NCI-H187 treated with DMSO at 0.1 percent for 48 hours (cell line): ENCODE measurements at places on chromosomes 11 and 22.

DNA sequence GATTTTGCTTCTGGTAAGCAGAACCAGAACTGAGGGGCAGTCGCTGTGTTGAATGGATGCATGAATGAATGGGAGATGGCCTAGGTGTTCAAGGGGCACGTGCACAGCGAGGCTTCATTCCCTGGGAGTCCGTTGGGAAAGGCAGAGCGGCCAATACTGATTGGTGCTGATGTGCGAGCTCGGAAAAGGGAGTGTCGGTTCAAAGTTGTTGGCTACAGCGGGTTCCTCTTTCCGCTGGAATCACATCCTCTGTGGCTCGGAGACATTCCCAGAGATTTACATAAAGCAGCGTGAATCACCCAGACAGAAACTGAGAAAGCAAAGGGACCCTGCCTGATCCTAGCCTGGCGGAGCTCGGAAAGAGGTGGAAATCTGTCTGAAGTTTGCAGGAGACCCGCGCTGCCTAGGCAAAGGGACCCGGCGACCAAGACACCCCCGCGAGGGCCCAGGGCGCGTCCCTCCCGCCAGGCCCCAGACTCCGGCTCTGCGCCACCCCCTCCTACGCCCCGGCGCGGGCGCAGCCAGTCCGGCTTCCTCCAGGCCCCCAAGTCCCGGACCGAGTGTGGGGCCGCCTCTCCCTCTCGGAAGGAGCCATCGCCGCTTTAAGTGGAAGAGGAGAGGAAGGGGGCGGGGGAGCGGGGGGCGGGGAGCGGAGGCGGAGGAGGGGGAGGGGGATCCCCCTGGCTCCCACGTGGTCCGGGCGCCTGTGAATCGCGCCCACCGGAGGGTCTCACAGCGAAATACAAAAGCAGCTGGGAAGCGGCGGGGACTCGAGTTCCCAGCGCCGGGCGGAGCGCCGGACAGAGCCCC, at the start of gene FJX1:
TSS of gene FJX1 (plus strand) at position 774 of the 810 bp plus-strand sequence. CDS start 177 bp downstream, outside the sequence.
- no peak for DNase-seq

DNA sequence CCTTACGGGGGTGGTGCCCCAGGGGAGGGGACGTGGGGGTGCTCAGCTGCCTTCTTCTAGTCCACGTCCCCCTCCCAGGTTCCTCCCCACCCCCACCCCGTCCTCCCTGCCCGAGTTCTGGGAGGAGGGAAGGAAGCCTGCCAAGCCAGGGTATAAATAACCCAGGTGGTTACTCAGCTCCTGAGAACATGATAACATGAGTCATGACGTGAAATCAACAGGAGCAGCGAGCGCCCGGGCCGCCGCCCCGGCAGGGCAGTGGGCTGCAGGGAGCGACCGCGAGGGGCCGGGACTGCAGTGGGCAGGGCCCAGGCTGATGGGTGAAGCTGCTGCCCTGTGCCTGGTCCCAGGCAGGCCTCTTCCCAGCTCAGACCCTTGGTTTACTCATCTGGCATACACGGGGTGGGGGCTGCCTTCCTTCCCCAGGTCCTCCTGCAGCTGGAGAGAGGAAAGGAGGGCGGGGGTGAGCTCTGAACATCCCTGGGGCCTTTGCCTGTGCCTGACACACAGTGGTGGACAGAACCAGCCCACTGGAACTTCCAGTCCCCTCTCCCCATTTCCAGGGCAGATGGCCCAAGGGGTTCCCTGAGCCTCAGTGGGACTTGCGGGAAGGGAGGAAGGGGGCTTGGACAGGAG, 8.8 kb upstream of the PDGFB start:
- DNase-seq, result no peak

- DNase-seq, result no peak
Observed at GRCh38 chr22:32569956-32570355, 95.3 kb downstream of the FBXO7 start.

- no peak for DNase-seq
Observed at GRCh38 chr11:74679513-74679865, 51.7 kb downstream of the CHRDL2 start.

- no peak for DNase-seq
Observed at GRCh38 chr22:38249301-38249700, 23.5 kb downstream of the TMEM184B start.

DNA sequence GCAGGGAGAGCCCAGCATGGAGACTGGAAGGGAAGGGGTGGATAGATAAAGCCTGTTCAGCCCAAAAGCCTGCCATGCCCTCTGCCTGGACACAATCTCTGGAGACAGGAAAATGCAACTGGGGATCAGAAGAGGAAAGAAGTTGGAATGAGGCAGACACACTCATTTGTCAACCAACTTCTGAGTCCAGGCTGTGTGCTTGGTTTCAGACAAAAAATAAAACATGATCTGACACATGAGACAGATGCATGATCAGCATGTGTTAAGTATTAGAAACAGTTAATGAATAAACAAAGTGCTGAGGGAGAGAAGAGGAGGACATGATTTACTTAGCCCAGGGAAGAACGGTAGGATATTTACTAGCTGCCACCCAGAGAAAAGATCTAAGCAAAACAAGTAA, 839 bp downstream of the LRRN4CL start:
- DNase-seq, result no peak

DNA sequence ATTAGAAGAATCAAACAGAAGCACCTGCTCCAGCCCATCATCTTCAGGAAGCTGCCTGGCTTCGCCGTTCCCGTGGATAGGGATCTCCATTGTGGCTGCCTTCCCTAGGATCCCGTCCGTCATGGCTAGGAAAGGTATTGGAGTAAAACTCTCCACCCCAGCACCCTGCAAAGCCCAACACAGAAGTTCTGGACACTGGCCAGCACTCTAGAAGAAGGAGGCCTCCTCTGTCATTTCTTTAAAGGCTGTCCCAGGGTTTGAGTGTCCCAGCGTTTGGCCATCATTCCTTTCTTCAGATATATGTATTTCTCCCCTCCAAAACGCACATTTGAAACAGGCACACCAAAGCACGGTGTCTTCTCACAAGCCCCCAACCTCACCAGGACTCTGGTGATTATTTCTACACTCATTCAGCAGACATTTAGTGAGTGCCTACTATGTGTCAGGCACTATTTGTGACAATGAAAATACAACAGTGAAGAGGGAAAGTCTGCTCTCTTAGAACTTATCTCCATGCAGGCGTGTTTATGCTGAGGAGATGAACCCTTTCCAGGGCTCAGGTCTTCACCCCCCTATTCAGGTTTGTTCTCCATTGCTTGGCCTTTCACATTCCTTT, 724 bp downstream of the ARFIP2 start:
- DNase-seq, result no peak

DNA sequence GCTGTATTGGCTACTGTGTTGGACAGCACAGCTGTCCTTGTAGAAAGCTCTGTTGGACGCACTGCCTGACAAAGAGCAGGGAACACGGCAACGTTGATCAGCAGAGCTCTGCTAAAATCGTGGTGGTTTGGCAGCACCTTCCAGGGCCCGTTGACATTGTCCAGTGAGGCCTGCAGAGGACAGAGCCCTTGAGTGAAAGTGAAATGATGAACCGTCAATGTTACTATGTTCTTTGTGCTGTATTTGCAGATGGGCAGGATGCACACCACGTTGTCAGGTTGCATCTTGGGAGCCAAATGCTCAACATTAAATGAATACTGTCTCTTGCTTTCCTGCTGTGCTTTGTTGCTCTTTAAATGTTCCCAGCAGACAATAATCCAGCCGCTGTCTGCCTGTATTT, 69.7 kb downstream of the NELL1 start:
- DNase-seq, result no peak

DNA sequence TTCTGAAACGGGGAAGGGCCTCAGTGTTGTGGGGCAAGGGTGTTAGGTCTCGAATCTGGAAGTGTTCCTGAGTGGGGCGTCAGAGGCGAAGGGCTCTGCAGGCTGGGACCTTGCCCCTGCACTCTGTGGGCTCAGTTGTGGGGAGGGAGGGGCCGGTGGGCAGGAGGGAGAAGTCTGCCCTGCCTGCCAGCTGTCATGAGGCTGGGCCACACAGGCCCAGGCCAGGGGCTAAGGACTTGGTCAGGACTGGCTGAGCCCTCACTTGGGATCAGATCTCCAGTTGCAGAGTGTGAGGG, at the start of gene CRACR2B:
TSS of gene CRACR2B (plus strand) at position 23 of the 296 bp plus-strand sequence. CDS start 689 bp downstream, outside the sequence.
- no peak for DNase-seq

- no peak for DNase-seq
Observed at GRCh38 chr11:109864151-109864661, 229.0 kb upstream of the ZC3H12C start.

DNA sequence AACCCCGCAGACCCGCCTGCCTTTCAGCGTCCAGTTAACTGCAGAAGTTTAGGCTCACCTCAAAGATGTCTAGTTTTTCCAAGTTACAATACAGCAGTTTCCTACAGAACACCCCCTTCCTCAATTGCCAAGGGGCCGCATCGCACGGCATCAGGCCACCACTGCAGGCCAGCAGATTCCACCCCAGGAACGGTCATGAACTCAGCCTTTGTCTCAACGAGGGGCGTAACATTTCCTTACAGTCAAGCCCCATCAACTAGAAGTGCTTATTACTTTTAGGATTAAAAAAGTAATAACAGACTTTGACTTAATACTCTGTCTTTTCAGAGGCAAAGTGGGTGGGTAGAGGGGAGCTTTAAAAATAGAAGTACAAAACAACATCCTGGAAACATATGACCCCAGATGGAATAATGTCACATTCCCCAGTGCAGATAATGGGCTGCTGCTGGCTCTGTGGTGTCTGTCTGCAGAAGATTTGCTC, 36.3 kb downstream of the PPP2R1B start:
- DNase-seq, result no peak

- DNase-seq, result no peak
Observed at GRCh38 chr11:64743591-64744543, at the start of gene RASGRP2. TSS of gene RASGRP2 (minus strand) at chr11:64744142. CDS start at chr11:64742866, 1,276 bp downstream.

GRCh38 chr11:78711735-78712134, 137.1 kb upstream of the NARS2 start:
- DNase-seq, result no peak

GRCh38 chr11:134783234-134783633, 371.2 kb upstream of the B3GAT1 start:
- DNase-seq, result no peak

DNA sequence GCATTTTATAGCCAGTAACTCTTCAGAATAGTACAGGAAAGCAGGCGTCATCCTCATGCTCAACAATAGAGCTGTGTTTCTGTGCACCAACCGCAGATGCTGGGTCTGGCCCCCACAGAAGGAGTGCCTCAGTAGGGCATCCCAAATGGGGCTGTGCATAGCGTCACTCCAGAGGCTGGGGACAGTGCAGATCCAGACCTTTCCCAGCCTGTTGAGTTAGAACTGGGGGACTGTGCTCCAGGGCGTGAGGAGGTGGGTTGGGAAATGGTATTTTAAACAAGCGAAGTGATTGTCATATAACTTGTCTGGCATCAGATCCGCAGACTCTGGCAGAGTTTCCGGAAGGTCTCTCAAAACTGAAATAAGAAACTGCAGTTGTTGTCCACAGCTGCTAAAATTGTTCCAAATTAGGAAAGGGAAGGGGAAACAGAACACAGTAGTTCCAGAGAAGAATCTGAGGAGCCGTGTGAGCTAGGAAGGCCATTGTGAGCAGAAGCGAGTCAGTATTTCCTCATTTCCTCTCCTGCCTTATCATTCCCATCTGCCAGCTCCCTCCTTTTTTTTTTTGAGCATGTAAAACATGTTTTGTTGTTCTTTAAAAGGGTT, 52.2 kb downstream of the JAM3 start:
- no peak for DNase-seq

DNA sequence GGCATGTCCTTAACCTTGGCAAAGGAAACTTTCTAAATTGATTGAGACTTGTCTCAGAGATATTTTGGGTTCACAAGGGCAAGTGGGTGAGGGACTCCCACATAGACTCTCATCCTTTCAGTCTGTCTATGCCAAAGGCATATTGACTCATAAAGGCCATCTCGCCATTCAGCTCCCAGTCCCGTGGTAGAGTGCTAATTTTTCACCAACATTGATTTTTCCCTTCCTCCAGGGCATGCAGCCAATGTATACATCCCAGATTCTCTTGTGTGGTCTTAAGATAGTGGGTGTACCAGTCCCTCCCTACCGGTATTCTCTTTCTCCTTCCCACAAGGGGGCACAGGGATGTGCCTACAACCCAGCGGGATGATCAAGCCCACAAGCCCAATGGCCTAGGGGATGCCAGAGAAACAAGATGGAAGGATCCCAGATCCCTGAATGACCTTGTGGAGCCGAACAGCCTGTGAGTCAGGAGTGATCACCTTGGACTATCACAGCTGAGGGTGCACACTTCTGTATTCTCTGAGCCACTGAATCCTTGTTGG, 7.9 kb downstream of the C11orf96 start:
- DNase-seq, result no peak

- DNase-seq, result no peak
Observed at GRCh38 chr22:22565981-22566380, 6.9 kb upstream of the PRAME start.

GRCh38 chr11:11848891-11849746, 7.3 kb downstream of the USP47 start:
- no peak for DNase-seq

DNA sequence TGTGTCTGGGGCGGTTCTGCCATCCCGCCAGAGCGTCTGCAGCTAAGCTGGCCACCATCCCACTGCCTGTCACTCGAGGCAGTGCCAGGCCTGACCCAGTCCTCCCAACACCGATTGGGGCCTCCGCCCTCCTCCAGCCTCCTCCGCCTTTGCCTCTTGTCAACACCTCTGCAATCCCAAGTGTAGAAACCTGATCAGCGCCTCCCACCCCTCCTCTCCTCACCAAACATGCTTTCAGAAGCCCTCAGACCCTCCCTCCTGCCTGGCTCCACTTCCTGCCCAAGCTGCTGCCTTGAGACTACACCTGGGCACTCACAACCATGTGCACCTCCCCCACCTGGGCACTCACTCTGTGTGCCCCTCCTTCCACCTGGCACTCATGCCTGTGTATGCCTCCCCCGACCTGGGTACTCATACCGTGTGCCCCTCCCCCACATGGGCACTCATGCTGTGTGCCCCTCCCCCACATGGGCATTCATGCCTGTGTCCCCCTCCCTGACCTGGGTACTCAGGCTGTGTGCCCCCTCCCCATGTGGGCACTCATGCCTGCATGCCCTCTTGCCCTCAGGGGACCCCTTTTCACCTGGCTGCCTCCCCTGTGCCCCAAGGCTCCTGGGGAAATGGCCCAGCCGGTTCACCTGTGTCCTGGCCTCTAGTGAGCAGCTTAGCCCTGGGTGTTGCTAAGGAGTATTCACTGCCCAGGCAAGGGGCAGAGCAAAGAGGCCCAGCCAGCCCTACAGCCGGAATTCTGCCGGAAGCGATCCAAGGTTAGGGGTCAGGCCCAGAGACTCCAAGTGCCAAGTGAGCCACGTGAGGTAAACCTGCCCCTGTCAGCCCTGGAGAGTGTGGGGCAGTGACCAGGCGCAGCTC, 5.5 kb upstream of the IFITM10 start:
- DNase-seq, result no peak

DNA sequence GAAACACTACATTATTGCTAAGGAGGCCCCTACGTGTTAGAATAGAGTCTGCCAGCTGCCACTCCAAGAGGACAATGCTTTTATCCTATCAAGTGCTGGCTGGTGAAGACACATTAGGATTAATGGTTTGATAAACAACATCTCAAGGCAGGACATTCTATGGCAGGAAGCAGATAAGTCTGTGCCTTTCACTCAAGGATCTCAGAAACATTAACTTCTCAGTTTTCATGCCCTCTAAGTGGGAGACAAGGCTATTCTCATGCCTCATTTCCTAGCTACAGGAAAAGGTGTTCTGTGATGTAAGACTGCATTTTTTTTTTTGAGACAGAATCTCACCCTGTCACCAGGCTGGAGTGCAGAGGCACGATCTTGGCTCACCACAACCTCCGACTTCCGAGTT, 23.5 kb upstream of the TIMP3 start:
- DNase-seq, result peak; percentile 74

- DNase-seq, result no peak
Observed at GRCh38 chr11:1087961-1088926, 13.6 kb downstream of the MUC2 start.

- no peak for DNase-seq
Observed at GRCh38 chr22:23718371-23719165, 27.8 kb downstream of the RGL4 start.
